ENCODE measurements at places on chromosomes 5 and 9.

- no peak for DNase-seq
Observed at GRCh38 chr5:149988126-149988525, 12.3 kb downstream of the TIGD6 start.

DNA sequence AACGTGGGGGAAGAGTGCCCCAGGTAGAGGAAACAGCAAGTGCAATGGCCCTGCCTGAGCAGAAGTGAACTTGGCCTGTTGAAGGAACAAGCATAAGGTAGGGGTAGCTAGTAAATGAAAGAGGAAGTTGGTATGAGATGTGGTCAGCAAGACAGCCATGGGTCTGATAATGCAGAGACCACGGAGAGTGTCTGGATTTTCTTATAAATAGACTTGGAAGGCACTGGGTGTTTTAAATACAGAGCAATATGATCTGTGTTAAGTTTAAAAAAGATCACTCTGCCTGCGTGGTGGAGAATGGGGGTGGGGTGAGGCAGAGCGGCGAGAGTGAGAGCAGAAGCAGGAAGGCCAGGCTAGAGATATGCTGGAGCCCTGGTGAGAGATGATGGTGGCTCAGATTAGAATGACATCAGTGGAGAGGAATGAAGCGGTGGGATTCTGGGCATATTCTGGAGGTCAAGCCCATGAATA, 4.2 kb downstream of the ADAM19 start:
- DNase-seq = no peak

DNA sequence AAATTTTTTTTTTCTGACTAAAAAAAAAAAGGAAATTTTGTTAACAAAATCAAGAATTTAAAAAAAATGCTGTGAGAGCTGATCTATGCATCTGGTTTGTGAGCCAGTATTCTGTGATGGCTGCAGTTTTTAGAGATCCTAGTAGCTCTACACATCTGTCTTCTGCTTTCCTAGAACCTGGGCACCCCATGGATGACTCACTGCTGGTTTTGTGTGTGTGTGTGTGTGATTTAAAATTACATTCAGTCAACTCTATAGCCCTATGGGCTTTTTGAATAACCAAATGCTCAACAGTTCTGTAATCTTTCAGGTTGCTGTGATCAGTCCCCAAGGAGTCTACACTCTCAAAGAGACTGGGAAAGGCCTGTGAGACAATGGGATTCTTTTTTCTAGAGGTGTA, 2.5 kb upstream of the PSMD5 start:
- no peak for DNase-seq

GRCh38 chr9:120378680-120379079, 201.3 kb downstream of the CDK5RAP2 start:
- no peak for DNase-seq

- no peak for DNase-seq
Observed at GRCh38 chr5:114118511-114118910, 243.4 kb upstream of the KCNN2 start.

All from NCI-H2081 treated with DMSO at 0.1 percent for 48 hours (cell line).